ENCODE measurements at places on chromosomes 1 and 21. TPM values are rescaled to one million over a fixed set of nuclear protein-coding genes. Genes with fewer than 3 reads are reported as not detected.

Gene CHI3L1
- total RNA-seq: not detected

Gene ZC3H12A
- 5.4 TPM for total RNA-seq

Gene LRRC52
- total RNA-seq: not detected

Gene CAPN9
- total RNA-seq: not detected

Gene ZNF648
- total RNA-seq: not detected

Gene CACNA1S
- total RNA-seq: not detected

Gene SERPINC1
- total RNA-seq: not detected
